Upper lobe of right lung (tissue), 1 donor: ENCODE measurements at places on chromosomes 16 and 17.

DNA sequence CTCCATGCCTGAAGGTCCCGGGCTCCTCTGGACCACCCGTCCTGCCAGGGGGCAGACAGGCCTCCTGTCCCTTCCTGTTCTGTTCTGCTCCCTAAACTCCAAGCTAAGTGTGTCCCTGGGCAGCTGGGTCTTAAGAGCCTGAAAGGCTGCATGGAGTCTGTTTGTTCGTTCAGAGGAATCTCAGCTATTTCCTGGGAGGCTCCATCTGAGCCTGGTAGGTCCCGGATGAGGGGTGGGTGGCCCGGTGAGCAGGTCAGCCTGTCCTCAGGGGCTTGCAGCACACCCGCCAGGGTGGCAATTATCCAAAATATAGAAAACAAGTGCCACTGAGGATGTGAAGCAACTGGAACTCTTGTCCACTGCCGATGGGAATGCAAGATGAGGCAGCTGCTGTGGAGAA lies 12.6 kb downstream of the ACTG1 start:
- no peak for DNase-seq

DNA sequence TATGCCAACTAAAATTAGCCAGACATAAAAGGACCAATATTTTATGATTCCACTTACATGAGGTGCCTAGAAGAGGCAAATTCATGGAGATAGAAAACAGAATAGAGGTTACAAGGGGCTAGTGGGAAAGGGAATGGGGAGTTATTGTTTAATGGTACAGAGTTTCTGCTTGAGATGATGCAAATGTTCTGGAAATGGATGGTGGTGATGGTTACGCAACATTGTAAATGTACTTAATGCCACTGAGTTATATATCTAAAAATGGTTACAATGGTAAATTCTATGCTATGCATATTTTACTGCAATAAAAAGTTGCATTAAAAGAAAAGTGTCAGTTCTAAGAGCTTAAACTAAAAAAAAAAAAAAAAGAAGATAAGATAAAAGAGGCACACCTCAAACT lies 17.9 kb downstream of the MT1X start:
- no peak for DNase-seq

DNA sequence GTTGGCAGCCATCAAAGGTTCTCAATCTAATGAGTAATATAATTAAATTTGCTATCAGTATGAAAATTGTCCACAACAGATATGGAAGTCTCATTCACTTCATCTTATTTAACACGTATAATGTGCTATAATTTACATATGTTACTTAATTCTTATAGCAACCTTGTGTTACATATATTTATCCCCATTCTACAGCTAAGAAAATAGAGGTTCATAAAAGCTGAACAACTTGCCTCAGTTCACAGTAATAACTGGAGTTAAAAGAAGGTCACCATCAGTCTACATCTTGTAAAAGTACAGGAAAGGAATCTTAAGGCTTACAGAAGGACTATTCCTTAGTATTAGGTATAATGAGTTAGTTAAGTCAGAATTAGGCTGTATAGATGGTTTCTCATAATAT lies 27.9 kb downstream of the STXBP4 start:
- no peak for DNase-seq

DNA sequence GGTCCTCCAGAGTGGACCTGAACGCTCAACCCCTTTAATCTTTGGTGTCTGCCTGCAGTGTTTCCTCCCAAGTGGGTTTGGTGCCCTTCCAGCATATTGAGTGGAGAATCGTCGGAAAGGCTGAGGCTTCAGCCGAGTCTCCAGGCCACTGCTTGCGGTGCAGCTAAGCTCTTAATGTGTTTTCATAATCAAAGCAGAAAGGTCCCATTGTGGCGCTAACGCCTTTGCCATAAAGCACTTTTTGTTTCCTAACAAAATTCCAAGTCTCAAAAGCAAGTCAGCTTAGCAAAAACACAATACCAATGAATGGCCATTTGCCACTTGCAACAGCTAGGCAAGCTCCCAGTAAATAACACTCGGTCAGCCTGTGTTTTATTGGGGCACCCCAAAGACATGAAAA lies 57.6 kb downstream of the KSR1 start:
- no peak for DNase-seq

DNA sequence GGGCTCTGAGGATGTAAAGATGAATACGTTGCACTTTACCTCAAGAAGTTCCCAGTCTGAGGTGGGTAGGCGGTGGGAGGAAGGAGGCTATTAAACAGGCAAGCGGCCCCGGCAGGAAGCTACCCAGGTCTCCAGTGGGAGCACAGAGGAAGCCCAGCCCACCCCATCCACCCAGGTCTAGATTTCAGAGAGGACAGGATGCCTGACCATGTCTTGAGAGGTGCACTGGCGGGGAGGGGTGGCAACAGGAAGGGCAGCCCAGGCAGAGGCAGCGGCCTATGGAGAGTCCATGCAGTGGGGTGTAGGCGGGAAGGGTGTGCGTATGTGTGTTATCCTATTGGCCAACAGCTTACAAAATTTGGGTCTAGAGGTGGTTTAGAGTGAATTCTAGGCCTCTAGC lies 13.9 kb downstream of the SARM1 start:
- peak; percentile 62 for DNase-seq

GRCh38 chr16:24409045-24409444 lies 130.3 kb upstream of the RBBP6 start:
- no peak for DNase-seq

- DNase-seq = peak; percentile 81
Measured at GRCh38 chr17:75693500-75694481, 26.7 kb downstream of the SAP30BP start.

DNA sequence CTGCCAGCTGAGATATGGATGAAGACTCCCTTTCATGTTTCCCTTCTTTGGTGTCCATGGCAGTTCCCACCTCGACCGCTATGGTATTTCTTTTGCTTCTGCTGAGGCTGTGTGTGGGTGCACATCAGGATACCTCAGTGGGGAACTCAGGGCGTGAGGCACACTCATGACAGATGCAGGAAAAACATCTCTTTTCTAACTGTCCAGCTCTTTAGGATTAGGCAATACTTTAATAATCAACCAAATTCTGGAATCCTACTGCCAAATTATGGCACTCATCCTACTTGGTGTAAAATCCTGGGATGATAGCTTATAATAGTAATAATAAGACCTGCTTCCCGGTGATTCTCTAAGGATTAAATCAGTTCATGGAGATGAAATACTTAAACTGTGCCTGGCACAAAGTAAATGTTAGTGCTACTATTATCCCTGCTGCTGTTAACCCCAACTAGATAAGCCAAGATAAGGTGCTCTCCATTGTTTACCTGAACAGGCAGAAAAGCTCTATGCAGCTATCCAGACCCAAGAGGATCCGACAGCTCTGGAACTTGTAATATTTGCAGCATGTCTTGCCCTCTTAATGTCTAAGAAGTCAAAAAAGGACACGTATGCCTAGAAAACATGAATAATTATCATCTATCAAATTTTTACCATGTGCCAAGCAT lies 543.3 kb downstream of the WWOX start:
- no peak for DNase-seq

GRCh38 chr16:78743556-78743955 lies 644.1 kb downstream of the WWOX start:
- DNase-seq = no peak

- DNase-seq = no peak
Measured at GRCh38 chr16:68396481-68396880, 51.8 kb downstream of the SMPD3 start.

DNA sequence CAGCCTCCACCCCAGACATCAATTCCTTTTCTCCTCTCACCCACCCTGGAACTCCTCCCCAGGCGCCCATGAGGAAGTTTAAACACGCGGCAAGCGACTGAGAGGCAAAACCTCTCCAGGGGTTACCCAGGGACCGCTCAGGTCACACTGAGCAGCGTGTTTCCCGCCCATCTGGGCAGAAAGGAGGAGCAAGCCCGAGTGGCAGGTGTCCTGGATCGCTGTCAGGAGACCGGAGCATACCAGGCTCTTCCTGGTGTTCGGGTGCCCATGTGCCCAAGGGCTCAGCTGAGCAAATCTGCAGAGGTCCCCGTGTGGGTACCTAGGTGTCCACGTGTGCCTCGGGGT lies 491 bp downstream of the SLC25A19 start:
- DNase-seq = peak; percentile 75

GRCh38 chr16:51035711-51036110 lies 115.4 kb downstream of the SALL1 start:
- no peak for DNase-seq

GRCh38 chr17:71003736-71004135 lies 834.4 kb downstream of the KCNJ2 start:
- DNase-seq = no peak

DNA sequence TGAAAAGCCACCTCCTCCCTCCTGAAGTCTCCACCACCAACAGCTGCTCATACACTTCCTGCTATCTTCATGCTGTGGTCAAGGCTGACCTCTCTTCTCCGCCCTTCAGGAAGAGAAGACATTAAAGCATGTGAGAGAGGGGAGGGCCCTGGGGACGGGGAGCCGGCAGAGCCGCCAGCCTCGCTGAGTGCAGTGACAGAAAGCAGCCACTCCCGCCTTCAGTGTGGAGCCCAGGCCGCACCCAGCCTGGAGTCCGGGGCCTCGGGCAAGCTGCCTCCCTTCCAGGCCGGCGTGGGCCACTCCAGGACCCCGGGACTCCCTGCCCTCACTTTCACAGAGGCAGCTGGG lies 94.7 kb upstream of the TNRC6C start:
- DNase-seq = peak; percentile 66

- DNase-seq = peak; percentile 65
Measured at GRCh38 chr17:75517297-75517865, 1.1 kb downstream of the TSEN54 start.

DNA sequence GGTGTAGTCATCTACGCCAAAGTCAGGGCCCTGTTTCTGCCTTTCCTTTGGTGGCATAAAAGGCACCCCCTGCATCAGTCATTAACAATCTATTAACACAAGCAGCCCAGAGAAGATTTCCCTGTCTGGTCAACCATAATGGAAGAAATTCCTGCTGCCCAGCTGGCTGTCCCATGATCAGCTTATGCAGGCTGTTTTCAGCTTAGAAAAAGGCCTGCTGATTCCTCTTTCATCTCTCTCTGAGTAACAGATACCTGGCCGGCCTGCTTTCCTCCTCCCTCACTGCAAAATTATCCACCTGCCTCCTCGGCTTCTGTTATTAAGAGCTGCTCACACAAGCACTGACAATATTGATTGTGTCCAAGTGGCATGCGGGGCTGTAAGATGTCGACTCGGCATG lies 70.3 kb upstream of the MMP2 start:
- DNase-seq = no peak

- no peak for DNase-seq
Measured at GRCh38 chr17:61285526-61286320, 113.9 kb upstream of the TBX2 start.

DNA sequence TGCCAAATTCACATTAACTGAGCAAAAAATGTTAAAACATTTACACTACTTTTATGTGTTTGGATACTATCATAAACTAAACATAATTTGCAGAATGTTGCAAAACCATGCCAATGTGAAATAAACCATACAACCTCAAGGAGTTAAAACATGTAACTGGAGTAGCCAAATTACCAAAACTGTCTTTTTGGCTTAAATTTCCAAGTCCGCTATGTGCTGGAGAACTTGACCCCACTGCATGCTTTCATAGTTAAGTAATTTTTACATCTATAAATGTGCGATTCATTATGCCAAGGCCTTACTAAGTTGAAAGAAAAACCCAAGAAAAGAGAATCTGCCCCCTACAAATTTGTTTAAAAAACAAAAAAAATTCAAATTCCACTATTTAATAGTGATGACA lies 28.2 kb downstream of the BRD7 start:
- no peak for DNase-seq

- DNase-seq = no peak
Measured at GRCh38 chr16:26497896-26498295, 568.8 kb upstream of the C16orf82 start.

- no peak for DNase-seq
Measured at GRCh38 chr17:8904686-8905085, 37.2 kb upstream of the PIK3R6 start.

DNA sequence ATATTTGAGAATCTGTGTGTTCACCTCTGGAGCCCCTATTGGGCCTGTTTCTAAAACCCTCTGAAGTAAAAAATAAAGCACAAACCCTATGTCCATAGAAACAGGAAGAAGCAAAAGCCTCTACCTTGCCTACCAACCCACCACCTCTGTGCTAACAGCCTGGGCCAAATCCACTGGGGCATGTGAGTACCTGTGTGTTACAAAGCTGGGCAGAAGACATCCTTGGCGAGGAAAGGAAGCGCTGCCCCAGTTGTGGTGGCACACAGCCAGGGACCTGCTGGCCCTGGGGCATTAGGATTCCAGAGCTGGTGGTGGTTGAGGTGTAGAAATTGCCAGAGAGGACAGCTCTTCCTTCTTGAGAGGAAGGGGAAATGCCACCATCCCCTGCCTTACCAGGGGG lies 30.0 kb downstream of the MYO18A start:
- DNase-seq = no peak

- no peak for DNase-seq
Measured at GRCh38 chr16:11986521-11987057, 10.1 kb downstream of the SNX29 start.

DNA sequence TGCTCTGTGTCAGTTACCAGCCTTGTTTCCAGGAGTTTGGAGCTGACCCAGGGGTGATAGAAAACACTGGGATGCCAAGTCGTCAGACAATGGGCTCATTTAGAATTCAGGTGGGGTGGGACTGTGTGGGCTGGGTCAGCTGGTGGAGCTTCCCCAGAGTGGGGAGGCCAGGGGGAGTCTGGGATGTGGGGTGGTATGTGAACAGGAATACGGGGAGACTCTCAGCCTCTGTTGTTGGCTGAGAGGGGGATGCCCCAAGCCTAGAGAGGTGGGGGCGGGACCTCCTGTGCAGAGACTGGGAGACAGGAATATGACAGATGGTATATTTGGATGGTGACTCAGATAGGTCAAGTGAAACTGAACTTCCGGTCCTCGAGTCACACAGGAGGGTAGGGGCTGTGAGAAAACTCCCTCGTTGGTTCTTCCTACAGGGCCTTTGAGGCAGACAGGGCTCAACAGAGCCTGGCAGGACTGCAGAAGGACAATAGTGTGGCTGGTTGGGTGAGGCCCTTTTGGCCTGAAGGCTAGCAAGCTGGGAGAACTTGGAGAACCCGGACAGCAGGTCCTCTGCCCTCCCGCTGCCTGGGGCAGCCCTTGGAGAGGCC lies 23.7 kb downstream of the CDH1 start:
- DNase-seq = no peak

GRCh38 chr17:38608648-38609047 lies 2.9 kb upstream of the SRCIN1 start:
- DNase-seq = peak; percentile 78

GRCh38 chr16:15553313-15554088 lies 89.5 kb downstream of the MARF1 start:
- DNase-seq = no peak

DNA sequence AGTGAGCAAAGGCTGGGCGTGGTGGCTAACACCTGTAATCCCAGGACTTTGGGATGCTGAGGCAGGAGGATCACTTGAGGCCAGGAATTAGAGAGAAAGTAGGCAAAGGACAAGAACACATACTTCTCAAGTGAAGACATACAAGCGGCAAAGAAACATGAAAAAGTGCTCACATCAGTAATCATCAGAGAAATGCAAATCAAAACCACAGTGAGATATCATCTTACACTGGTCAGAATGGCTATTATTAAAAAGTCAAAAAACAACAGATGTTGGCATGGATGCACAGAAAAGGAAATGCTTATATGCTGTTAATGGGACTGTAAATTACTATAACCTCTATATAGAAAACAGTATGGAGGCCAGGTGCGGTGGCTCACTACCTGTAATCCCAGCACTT lies 12.2 kb upstream of the SLX4 start:
- DNase-seq = no peak
